Activated CD4-positive, alpha-beta T cell treated with anti-CD3 and anti-CD28 coated beads for 36 hours (primary cell): ENCODE measurements at places on chromosomes 7 and 10. TPM values are rescaled to one million over a fixed set of nuclear protein-coding genes. Genes with fewer than 3 reads are reported as not detected.
A peak's percentile ranks its signal among the peaks of the same experiment; 100 is the strongest.

GRCh38 chr7:112566442-112567324 lies 85.9 kb downstream of the LSMEM1 start:
- H3K27ac ChIP-seq = no peak overlapping the region
- no peaks in the 10 kb centered on the region for H3K36me3 ChIP-seq
- DNase-seq = no peak
- H3K4me1 ChIP-seq = no peaks in the 10 kb centered on the region

The UCMA gene
- total RNA-seq = not detected

DNA sequence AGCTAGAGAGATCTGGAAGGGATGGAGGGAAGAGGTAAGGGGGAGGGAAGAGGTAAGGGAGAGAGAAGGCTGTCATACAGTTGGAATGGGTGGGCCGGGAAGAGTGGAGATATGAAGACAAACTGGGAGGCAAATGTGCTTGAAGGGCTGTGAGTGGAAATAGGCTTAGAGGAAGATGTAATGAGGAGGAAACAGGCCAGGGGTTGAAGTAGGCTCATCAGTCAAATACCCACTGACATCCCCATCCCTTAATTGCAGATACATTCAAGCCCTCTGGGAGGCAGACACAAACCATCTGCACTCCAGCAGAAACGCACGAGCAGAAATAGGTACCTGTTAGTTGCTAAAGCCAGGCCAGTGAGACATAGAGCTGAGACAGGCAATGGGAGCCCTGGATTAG lies 2.1 kb downstream of the SYNPO2L start:
- H3K4me3 ChIP-seq = no peak overlapping the region
- H3K4me1 ChIP-seq = peaks cover 2% of the 10 kb centered on the region

The GSTO2 gene
- 2.8 TPM for total RNA-seq

- H3K27me3 ChIP-seq = no peaks in the 10 kb centered on the region
- DNase-seq = no peak
- H3K4me3 ChIP-seq = no peak overlapping the region
- no peaks in the 10 kb centered on the region for H3K4me1 ChIP-seq
- H3K27ac ChIP-seq = no peak overlapping the region
- peaks cover 1% of the 10 kb centered on the region for H3K36me3 ChIP-seq
Observed at GRCh38 chr10:129792864-129793263, 171.2 kb downstream of the EBF3 start.

DNA sequence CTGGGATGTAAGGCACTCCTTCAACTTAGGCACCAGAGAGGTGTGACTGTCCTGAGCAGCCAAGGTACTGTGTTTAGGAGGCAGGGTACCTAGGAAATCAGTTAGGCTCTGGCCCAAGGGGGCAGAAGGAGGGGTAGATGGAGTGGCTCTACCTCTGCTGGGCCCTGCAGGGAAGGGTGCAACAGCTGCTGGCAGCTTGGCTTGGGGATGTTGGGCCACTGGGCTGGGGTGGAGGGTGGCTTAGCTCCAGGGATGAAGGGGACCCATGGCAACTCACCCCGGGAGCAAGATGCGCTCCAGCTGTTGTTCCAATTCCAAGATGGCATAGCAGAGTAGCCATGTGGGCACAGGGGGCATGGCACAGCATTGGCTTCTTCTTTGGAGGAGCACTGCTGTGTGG lies 42.1 kb downstream of the NEURL1 start:
- no peak for DNase-seq
- no peak overlapping the region for H3K27ac ChIP-seq
- H3K4me3 ChIP-seq = no peak overlapping the region
- H3K27me3 ChIP-seq = peaks cover 13% of the 10 kb centered on the region

- DNase-seq = no peak
- no peaks in the 10 kb centered on the region for H3K36me3 ChIP-seq
- no peak overlapping the region for H3K4me3 ChIP-seq
- no peaks in the 10 kb centered on the region for H3K27me3 ChIP-seq
Observed at GRCh38 chr7:20513341-20513740, 102.1 kb upstream of the ABCB5 start.

GRCh38 chr10:58467931-58468635 lies 44.6 kb upstream of the BICC1 start:
- no peak overlapping the region for H3K27ac ChIP-seq
- H3K27me3 ChIP-seq = peaks cover 28% of the 10 kb centered on the region
- no peak for DNase-seq
- no peak overlapping the region for H3K4me3 ChIP-seq
- H3K4me1 ChIP-seq = no peaks in the 10 kb centered on the region
- H3K36me3 ChIP-seq = no peaks in the 10 kb centered on the region

- peaks cover 21% of the 10 kb centered on the region for H3K4me1 ChIP-seq
- peak; percentile 65 for DNase-seq
- peaks cover 7% of the 10 kb centered on the region for H3K27me3 ChIP-seq
- peaks cover 5% of the 10 kb centered on the region for H3K36me3 ChIP-seq
- no peak overlapping the region for H3K27ac ChIP-seq
Observed at GRCh38 chr10:11515596-11516430, 95.6 kb downstream of the USP6NL start.

DNA sequence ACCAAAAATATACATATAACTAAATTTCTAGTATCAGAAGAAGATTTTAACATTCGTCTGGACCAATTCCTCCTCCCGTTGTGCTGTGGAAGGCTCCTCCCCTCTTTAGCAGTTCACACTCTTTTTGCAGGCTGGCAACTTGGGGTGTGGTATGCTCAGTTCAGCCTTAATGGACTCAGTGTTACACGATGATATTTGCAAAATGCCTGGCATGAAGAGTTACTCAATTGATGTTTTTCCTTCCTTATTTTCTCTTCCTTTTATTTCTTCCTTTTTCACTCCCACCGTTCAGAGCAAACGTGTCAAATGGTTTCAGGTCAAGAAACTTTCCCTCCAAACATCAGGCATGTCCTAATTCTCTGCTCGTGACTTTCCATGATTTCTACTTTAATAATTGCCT lies 248.3 kb downstream of the PHF14 start:
- no peak for DNase-seq
- no peaks in the 10 kb centered on the region for H3K36me3 ChIP-seq
- H3K4me3 ChIP-seq = no peak overlapping the region

- H3K36me3 ChIP-seq = no peaks in the 10 kb centered on the region
- H3K4me1 ChIP-seq = peaks cover 52% of the 10 kb centered on the region
- H3K4me3 ChIP-seq = peak overlapping the region; percentile 55
- no peak for DNase-seq
- H3K27me3 ChIP-seq = no peaks in the 10 kb centered on the region
Observed at GRCh38 chr7:151008143-151008510, 16.2 kb downstream of the ATG9B start.

The C10orf67 gene
- total RNA-seq = 0.41 TPM

- no peaks in the 10 kb centered on the region for H3K27me3 ChIP-seq
- H3K4me1 ChIP-seq = peaks cover 3% of the 10 kb centered on the region
- no peak overlapping the region for H3K4me3 ChIP-seq
- peaks cover 4% of the 10 kb centered on the region for H3K36me3 ChIP-seq
- H3K27ac ChIP-seq = no peak overlapping the region
Observed at GRCh38 chr7:3453398-3453797, 152.3 kb downstream of the SDK1 start.

DNA sequence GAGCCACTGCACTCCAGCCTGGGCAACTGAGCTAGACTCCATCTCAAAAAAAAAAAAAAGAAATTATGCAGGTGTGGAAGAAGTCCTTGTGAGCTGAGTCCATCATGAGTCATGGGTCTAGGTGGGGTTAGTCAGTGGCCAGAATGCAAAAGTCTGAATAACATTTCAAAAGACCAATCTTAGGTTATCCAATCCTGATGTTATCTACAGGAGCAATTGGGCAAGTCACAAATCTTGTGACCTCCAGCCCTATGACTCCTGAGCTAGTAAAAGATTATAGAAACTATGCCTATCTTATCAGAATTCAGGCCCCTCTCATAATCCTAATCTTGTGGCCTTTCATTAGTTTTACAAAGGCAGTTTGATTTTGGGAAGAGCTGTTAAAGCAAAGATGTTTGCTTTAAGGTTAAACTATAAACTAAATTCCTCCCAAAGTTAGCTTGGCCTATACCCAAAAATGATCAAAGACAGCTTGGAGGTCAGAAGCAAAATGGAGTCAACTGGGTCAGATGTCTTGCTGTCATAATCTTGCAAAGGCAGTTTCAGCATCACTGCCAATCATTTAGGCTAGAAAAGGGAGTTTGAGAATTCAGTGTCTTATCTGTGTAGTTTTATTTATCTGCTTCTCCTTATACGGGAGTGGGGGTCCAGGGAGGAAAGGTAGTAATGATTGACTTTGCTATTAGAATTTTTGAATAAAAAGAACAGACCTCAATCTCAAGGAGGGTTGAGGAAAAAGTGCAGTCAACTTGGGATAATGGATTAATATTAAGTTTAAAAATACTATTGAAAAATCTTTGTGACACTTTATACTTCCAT lies 71.2 kb upstream of the TRIM24 start:
- no peaks in the 10 kb centered on the region for H3K27me3 ChIP-seq
- H3K27ac ChIP-seq = no peak overlapping the region
- H3K36me3 ChIP-seq = no peaks in the 10 kb centered on the region
- no peaks in the 10 kb centered on the region for H3K4me1 ChIP-seq
- H3K4me3 ChIP-seq = no peak overlapping the region

The PLAC9 gene
- not detected for total RNA-seq

DNA sequence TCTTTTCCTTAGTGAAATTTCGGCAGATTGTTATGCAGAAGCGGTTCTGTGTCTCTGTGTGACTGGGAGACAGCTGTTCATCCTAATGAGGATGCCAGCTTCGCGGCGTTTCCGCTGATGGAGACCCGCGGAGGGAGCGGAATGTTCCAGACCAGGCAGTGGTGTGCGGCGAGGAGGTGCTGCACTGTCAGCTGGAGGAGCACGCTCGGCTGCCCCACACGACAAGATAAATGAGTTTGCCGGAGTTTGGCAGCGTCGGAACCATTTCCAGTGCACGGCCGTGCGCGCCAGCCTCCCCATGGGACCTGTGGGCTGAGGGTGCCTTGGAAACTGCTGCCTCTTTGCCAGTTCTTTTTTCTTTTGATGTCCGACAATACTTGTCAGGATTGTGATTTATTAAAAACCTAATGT lies 64.6 kb downstream of the WDR37 start:
- H3K4me3 ChIP-seq = no peak overlapping the region
- H3K27ac ChIP-seq = no peak overlapping the region
- no peaks in the 10 kb centered on the region for H3K27me3 ChIP-seq
- DNase-seq = no peak
- H3K4me1 ChIP-seq = peaks cover 44% of the 10 kb centered on the region
- H3K36me3 ChIP-seq = peaks cover 61% of the 10 kb centered on the region
